Cortex of kidney (tissue), 1 donor: ENCODE measurements at places on chromosomes 3 and 15.

DNA sequence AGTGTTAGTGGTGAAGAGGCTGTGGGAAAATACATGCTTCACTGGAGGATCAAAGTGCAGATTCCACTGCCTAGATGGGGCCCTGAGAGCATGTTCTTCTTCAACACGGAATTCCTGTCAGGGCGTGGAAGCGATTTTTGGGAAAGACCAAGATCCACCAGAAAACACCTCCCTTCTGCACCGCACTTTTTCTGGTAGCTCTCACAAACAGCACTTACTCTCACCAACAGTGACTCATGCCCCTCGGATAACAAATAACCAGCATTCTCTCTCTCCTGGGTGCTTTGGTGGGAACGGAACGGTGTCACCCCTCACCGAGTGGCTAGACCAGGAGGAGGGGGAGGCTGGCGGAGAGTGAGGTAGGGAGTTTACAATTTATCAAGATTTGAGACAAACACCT, 40.1 kb downstream of the ADAMTSL3 start:
- no peak for DNase-seq

- DNase-seq: no peak
Observed at GRCh38 chr3:4528819-4529600, 35.9 kb downstream of the ITPR1 start.

DNA sequence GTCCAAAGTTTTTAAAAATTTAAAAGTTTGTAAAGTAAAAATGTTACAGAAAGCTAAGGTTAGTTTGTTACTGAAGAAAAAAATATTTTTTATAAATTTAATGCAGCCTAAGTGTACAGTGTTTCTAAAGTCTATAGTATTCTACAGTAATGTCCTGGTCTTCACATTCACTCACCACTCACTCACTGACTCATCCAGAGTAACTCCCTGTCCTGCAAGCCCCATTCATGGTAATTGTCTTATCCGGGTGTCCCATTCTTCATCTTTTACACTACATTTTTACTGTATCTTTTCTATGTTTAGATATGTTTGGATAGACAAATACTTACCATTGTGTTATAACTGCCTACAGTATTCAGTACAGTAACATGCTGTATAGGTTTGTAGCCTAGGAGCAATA, 36.7 kb upstream of the ATP10A start:
- DNase-seq: no peak

- no peak for DNase-seq
Observed at GRCh38 chr15:99057020-99057419, 47.9 kb upstream of the SYNM start.

- DNase-seq: no peak
Observed at GRCh38 chr3:195154793-195155535, 116.0 kb downstream of the XXYLT1 start.
